ENCODE measurements at places on chromosomes 4 and X.

DNA sequence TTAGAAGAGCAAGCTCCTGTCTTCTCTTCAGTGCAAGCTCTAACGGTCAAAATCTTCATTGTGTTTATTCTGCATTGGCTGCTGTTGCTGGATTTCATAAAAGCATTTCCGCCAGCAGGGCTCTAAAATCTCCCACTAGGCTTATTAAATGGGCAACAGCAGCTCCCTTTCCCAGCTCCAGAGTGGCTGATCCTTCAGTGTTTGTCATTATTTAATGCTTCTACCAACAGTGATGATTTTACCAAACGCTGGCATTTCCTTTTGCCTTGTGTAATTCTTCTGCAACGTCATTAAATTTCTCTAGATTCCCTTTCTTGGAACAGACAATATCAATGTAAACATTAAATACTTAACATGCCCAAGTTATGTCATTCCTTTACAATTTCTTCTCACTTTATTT, 20.1 kb downstream of the SLC7A11 start:
- DNase-seq = peak; percentile 86

- DNase-seq = no peak
These were observed 82.9 kb downstream of the RTL5 start for GRCh38 chrX:72048510-72049455.

DNA sequence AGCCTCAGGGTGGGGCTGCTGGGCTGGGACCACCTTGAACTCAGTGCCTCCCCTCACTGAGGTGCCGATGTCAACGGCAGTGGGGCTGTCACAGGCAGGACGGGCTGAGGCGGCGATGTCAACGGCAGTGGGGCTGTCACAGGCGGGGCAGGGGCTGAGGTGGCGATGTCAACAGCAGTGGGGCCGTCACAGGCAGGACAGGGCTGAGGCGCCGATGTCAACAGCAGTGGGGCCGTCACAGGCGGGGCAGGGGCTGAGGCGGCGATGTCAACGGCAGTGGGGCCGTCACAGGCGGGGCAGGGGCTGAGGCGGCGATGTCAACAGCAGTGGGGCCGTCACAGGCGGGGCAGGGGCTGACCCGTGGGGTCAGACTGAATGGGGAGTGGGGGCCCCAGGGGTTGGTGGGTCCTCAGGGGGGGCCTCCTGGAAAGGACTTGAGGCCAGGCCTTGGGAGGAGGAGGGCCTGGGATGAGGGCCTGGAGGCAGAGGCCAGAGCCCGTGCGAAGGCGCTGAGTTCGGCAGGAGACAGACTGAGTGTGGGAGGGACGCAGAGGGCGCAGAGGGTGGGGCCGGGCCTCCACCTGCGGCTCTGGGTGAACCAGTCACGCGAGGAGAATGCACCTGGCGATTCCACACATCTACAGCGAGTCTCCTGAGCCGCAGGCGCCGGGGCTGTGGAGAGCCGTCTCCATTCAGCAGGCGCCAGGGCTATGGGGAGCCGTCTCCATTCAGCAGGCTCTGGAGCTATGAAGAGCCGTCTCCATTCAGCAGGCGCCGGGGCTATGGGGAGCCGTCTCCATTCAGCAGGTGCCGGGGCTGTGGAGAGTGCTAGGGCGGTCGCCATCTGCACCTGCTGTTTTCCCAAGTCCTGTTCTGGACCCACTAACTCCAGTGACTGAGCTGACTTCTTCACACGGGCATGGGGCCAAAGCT, 22.9 kb downstream of the ATP5ME start:
- DNase-seq = no peak

GRCh38 chr4:158656439-158656838, 15.2 kb downstream of the C4orf46 start:
- no peak for DNase-seq

GRCh38 chr4:158290912-158291311, 80.6 kb downstream of the TMEM144 start:
- DNase-seq = no peak

- no peak for DNase-seq
These were observed 606.0 kb upstream of the LCORL start for GRCh38 chr4:18627447-18628005.

DNA sequence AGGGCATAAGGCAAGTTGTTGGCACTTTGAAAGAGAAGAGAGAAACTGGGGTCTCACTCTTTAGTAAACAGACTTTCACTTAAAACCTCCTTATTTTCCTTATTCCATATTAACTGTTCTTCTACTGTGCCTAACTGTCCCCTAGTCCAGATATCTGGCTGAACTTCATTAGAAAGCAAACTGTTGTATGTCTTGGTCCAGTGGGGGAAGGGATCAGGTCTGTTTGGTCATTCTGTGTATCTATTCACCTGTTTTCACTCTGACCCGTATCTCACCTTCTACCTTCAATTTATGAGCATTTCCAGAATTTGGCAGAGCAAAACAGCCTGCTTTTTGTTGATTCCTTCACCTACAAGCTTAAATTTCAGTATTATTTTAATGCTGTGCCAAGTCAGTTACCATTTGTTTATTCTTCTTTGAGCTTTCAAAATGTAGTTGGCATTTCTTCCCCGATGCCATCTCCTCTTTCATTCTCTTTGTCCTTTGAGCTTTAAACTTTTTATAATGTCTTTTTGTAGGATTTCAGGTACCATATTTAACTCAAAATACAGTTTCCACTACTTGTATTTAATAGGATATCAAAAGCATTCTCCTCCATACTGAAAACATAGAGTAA, 188.6 kb upstream of the PPARGC1A start:
- DNase-seq = no peak

GRCh38 chr4:140710908-140711622, 45.1 kb downstream of the TBC1D9 start:
- no peak for DNase-seq

- no peak for DNase-seq
These were observed 88.1 kb upstream of the MBNL3 start for GRCh38 chrX:132576939-132577338.

GRCh38 chr4:118254368-118254767, 98.4 kb downstream of the PRSS12 start:
- DNase-seq = no peak

- DNase-seq = no peak
These were observed 170.6 kb upstream of the GK2 start for GRCh38 chr4:79578606-79579005.

- DNase-seq = no peak
These were observed 4.2 kb upstream of the OTUD5 start for GRCh38 chrX:48961585-48962091.

GRCh38 chrX:40290517-40290916, 192.8 kb upstream of the BCOR start:
- DNase-seq = no peak

DNA sequence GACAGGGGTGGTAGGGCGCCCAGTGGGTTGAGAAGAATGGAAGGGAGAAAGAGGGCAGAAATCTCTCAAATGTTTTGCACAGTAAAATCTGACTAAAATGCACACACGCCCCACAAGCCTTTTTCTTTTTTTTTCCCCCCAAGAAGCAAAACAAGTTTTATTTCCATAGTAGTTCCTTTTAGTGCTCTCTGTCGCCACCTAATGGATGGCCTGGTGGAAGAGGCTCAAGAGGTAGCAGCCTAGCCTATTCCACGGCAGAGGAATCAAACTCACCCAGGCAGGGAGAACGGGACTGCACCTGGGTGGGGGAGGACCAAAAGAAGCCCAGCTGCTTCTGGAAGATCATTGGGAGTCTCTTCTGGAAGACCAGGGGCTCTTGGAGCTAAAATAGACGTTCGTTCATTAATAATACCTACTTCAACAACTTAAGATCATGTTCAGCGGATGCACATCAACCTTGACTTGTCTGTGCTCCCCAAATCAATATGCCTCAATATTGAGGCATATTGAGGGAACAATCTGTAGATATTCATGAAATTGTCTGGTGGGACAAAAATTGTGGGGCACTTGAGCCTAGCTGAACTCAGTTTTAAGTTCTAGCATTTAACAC, 31.6 kb upstream of the IRAK1 start:
- DNase-seq = no peak

DNA sequence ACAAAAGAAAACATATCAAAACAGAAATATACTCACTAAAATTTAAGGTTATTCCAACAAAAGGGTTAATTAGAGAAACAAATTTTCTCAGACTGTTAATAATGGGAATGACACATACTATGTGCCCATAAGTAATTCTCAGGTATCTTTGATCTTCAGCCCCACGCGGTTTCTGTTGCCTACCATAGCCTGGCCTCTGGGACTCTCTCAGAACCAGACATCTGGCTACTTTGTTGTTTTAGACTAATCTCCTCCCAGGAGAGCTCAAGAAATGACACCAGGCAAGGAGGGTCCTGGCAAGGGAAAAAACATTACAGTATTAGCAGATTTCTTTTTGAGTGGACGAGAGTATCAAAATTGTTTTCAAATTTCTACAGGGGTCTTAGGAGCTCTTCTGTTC, 43.7 kb downstream of the SLC10A7 start:
- DNase-seq = no peak

GRCh38 chr4:120025516-120025915, 41.1 kb downstream of the MAD2L1 start:
- no peak for DNase-seq

GRCh38 chr4:104163820-104164219, 330.9 kb downstream of the CXXC4 start:
- DNase-seq = no peak

GRCh38 chr4:99921174-99921573, 25.2 kb downstream of the DNAJB14 start:
- no peak for DNase-seq

DNA sequence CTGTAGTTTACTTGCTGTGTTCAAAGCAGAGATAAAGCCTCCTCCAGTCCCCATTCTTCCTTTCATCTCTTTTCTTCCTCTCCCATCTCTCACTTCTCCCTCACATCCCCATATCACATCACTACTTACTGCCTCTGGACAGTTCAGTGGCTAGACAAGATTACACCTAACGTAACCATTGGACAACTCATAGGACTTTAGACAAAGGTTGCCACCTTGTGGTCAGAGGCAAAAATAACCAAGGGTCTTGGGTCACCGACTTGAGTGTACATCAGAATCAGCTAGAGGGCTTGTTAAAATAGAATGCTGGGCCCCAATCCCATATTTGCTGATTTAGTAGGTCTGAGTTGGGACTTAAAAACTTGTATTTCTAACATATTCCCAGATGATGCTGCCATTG, 109.3 kb upstream of the DGKK start:
- DNase-seq = peak; percentile 8

All from AG09319 (cell line).